Aorta (tissue), 5 donors: ENCODE measurements at places on chromosomes 2 and 18. TPM values are rescaled to one million over a fixed set of nuclear protein-coding genes. Genes with fewer than 3 reads are reported as not detected.
A peak's percentile ranks its signal among the peaks of the same experiment; 100 is the strongest.

GRCh38 chr2:109597283-109597682, 16.5 kb downstream of the SEPTIN10 start:
- no peaks in the 10 kb centered on the region for H3K36me3 ChIP-seq
- no peak for DNase-seq
- peaks cover 8% of the 10 kb centered on the region for H3K4me1 ChIP-seq

DNA sequence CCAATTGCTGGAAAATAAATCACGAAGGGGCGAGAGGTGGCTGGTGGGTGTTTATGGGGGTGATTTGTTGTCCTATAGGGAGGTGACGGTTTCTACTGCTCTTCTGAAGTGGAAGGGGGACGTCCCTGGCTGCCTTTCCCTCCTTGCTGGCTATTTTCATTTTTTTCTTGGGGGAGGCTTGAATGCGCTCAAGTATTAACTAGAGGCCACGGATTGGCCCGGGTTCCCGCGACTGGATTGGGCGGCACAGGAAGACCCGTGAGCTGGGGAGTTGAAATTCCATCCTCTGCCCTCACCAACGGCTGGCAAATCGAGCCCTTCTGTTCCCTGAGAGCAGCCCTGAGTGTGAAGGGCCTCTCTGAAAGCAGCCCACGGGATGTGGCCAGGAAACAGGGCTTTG, 176.5 kb upstream of the SPRED2 start:
- H3K4me1 ChIP-seq: peaks cover 8% of the 10 kb centered on the region
- DNase-seq: peak; percentile 70
- no peaks in the 10 kb centered on the region for H3K27me3 ChIP-seq
- H3K36me3 ChIP-seq: no peaks in the 10 kb centered on the region
- peak overlapping the region; percentile 54 for H3K27ac ChIP-seq

GRCh38 chr2:120852200-120852815, 116.6 kb downstream of the GLI2 start:
- no peaks in the 10 kb centered on the region for H3K27me3 ChIP-seq
- no peaks in the 10 kb centered on the region for H3K4me1 ChIP-seq
- DNase-seq: peak; percentile 58
- H3K4me3 ChIP-seq: no peak overlapping the region
- H3K36me3 ChIP-seq: no peaks in the 10 kb centered on the region

DNA sequence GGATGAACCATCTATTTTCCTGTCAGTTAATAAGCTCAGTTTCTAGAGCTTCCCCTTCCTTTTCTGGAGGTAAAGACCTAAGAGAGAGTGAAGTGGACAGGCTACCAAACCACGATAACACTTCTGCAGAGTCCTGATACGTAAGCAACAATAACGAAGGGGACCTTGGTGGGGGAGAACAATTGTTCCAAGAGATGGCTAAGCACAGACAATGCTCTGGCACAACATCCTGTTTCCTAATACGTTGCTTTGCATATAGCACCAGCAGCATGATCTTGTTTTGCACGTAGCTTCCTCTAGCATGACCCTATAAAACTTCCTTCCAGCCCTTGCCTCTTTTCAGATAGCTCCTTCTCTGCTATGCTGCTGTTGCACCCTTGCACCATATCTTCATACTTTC, 247.3 kb downstream of the RAD51AP2 start:
- no peaks in the 10 kb centered on the region for H3K4me1 ChIP-seq
- H3K27ac ChIP-seq: no peak overlapping the region
- H3K27me3 ChIP-seq: no peaks in the 10 kb centered on the region
- no peak for DNase-seq
- H3K4me3 ChIP-seq: no peak overlapping the region
- H3K36me3 ChIP-seq: no peaks in the 10 kb centered on the region

- H3K36me3 ChIP-seq: peaks cover 4% of the 10 kb centered on the region
- no peak overlapping the region for H3K4me3 ChIP-seq
- no peak for DNase-seq
- no peaks in the 10 kb centered on the region for H3K4me1 ChIP-seq
Measured at GRCh38 chr18:70151614-70152013, 53.9 kb downstream of the RTTN start.

- no peaks in the 10 kb centered on the region for H3K27me3 ChIP-seq
Measured at GRCh38 chr2:32534831-32535230, 93.0 kb upstream of the TTC27 start.

DNA sequence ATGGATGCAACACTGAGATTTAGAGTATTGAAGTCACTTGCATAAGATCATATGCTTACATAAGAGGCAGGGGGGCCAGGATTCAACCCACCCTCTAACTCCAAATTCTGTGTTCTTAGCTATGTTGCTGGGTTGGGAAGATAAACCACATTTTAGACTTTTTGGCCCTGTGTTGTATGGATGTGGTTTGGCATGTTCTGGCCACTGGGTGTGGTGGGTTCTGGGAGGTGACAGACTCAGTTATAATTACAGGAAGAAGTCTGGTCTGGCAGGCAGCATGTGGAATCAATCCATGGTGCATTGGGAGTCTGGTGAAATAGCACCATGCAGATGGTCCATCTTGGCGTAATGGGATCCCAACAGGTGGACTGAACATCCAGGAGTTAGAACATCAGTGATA, 138.9 kb downstream of the LTBP1 start:
- H3K27ac ChIP-seq: no peak overlapping the region
- peaks cover 15% of the 10 kb centered on the region for H3K4me1 ChIP-seq
- H3K27me3 ChIP-seq: no peaks in the 10 kb centered on the region
- H3K36me3 ChIP-seq: no peaks in the 10 kb centered on the region
- no peak overlapping the region for H3K4me3 ChIP-seq

DNA sequence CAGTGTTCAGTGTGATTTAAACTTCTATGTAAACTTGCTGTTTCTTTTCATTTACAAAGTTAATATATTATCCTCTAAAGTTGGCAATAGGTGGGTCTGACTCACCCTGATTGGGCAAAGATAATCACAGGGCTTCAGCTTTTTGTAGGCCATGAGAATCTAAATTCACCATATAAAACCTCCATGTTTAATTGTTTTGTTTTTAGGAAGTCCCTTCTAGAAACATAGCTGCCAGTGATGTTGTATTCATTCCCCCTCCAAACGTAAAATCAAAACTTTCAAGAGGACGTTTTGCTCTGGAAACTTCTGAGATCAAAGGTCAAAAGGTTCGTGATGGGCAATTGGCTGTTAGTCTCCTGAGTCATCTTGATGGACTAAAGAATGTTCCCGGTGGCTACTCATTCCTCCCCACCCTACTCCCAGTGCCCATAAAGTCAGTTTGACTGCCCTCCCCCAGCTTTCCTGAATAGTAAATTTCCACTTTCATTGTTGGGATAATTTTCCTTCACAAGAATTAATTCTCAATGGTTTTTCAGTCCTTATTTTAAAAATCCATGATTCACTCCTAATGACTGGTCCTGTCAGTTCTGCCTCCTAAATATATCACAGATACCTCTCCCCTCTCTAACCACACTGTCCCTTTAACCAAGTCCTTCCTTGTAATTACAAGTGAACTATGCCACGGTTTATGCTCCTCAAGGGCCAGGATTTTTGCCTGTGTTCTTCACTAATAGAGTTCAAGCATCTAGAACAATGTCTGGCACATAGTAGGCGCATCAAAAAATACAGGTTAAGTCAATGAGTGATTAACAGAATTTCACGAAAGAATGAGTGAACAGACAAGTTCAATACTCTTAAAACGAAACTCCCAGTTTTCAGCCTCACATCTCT, 164.4 kb upstream of the VRK2 start:
- H3K27me3 ChIP-seq: no peaks in the 10 kb centered on the region
- DNase-seq: no peak
- no peaks in the 10 kb centered on the region for H3K36me3 ChIP-seq
- no peak overlapping the region for H3K4me3 ChIP-seq
- H3K4me1 ChIP-seq: no peaks in the 10 kb centered on the region

GRCh38 chr2:132598536-132598935, 71.5 kb downstream of the LYPD1 start:
- H3K27me3 ChIP-seq: no peaks in the 10 kb centered on the region
- H3K4me1 ChIP-seq: no peaks in the 10 kb centered on the region
- H3K27ac ChIP-seq: no peak overlapping the region
- no peaks in the 10 kb centered on the region for H3K36me3 ChIP-seq
- no peak overlapping the region for H3K4me3 ChIP-seq

DNA sequence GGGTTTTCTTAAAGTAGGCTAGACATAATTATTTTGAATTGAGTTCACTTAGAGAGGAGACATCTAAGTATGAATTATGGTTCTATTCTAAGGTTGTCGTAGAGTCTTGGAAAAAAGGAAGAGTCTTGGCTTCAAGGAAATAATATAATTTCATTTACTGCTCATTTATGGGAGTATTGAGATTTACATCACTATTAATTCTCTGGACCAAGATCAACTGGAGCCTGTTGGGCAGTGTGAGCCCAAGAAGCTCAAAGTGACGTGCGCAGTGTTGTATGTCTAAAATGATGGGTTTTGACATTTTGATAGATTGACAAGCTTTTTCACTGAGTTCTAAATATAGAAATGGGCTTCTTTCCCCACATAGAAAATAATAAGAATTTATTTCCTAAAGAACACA, 154.7 kb downstream of the QPCT start:
- no peak for DNase-seq
- peaks cover 1% of the 10 kb centered on the region for H3K4me1 ChIP-seq
- H3K27ac ChIP-seq: no peak overlapping the region
- no peaks in the 10 kb centered on the region for H3K27me3 ChIP-seq
- H3K4me3 ChIP-seq: no peak overlapping the region

OSBPL1A gene
- total RNA-seq: 47.4 TPM

DSG1 gene
- total RNA-seq: not detected

TDRD15 gene
- total RNA-seq: 0.06 TPM

KCNF1 gene
- not detected for total RNA-seq

L3MBTL4 gene
- total RNA-seq: 4.2 TPM

DYNAP gene
- total RNA-seq: not detected
